CD8-positive, alpha-beta memory T cell (primary cell): ENCODE measurements at places on chromosomes 13 and 19.
A peak's percentile ranks its signal among the peaks of the same experiment; 100 is the strongest.

- DNase-seq: no peak
These were observed 1.4 kb downstream of the ZNF222 start for GRCh38 chr19:44026622-44027021.

- DNase-seq: peak; percentile 32
These were observed 6.1 kb downstream of the PTGIR start for GRCh38 chr19:46618670-46619231.

GRCh38 chr13:67278235-67278634 lies 48.1 kb upstream of the PCDH9 start:
- DNase-seq: no peak

GRCh38 chr13:27968316-27969081 lies 616 bp downstream of the CDX2 start:
- DNase-seq: no peak

GRCh38 chr19:38849860-38850435 lies at the start of gene HNRNPL:
TSS of gene HNRNPL (minus strand) at chr19:38849986. CDS start at chr19:38849966, 20 bp downstream.
- peak; percentile 100 for DNase-seq

DNA sequence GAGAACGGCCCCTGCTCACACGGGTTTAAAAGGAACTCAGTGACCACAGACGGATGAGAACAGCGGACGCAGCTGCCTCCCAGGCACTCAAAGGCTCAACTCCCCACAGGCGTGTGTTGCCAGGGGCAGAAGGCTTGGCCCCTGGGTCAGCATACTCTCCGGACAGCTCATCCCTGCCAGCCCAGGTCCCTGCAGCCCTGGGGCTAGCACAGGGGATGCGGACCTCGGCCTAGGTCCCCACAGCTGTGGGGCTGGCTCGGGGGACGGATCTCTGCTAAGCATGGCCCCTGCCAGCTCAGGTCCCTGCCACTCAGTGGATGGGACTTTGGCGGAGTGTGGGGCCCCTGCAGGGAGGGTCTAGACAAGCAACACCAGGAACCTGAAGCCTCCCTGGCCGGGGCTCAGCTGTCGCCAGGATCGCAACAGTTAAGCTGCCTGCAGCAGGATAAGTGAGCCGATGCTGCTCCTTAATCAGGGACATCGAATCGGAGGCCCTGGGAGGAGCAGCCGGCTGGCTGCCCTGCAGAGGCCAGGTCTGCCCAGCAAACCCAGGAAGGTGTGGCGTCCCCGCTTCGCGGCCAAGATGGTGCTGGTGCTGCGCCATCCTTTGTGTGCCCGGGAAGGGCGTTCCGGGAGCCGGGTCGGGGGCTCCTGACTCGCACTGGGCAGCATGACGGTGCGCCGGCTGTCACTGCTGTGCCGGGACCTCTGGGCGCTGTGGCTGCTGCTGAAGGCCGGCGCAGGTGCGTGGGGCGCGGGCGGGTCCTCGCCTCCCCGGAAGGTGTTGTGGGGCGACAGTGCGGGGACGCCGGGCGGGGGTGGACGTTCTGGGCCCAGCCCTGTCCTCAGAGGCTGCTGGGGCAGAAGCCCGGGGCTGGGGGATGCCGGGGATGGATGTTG lies 32.5 kb downstream of the MCF2L start:
- DNase-seq: no peak

DNA sequence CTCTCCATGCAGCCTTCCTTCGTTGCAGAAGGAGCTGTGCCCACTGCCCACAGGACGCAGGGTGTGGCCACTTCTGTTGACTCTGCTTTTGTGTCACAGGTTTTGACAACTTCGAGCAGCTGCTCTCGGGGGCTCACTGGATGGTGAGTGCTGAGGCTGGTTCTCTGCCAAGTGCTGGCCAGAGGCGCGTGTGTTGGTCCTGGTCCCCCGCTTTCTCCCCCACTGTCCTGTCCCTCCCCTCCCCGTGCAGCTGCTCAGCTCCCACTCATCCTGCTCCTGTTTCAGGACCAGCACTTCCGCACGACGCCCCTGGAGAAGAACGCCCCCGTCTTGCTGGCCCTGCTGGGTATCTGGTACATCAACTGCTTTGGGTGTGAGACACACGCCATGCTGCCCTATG lies 10.6 kb upstream of the PDCD2L start:
- DNase-seq: no peak

GRCh38 chr13:35836446-35836845 lies 294.7 kb downstream of the DCLK1 start:
- no peak for DNase-seq

- DNase-seq: no peak
These were observed 308.3 kb downstream of the DNAJC15 start for GRCh38 chr13:43331672-43332071.

GRCh38 chr13:106922384-106922783 lies 354.4 kb upstream of the ARGLU1 start:
- no peak for DNase-seq

- no peak for DNase-seq
These were observed 16.9 kb downstream of the TSSK6 start for GRCh38 chr19:19498255-19498991.

DNA sequence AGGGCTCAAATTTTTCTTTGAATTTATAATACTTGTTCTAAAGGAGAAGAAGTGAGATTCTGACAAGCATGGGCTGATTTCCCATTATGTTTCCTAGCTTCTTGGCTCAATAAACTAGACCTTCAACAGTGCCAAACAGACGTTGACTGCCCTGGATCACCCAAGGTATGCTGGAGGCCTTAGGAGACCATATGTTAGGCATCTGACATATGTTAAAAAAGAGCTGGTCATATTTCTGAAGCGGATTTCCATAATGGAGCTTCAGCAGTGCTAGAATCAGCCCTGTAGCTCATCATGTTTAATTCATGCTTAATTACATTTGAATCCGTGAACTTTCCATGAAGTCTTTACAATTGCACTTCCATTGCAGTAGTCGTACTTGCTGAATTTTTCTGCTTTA lies 653.3 kb downstream of the DIAPH3 start:
- no peak for DNase-seq

- DNase-seq: no peak
These were observed 520.3 kb downstream of the DIAPH3 start for GRCh38 chr13:59643364-59643841.
